ENCODE measurements at places on chromosomes 12 and 14.

GRCh38 chr12:49334681-49335080 lies 2.3 kb downstream of the C1QL4 start:
- no peak for DNase-seq

DNA sequence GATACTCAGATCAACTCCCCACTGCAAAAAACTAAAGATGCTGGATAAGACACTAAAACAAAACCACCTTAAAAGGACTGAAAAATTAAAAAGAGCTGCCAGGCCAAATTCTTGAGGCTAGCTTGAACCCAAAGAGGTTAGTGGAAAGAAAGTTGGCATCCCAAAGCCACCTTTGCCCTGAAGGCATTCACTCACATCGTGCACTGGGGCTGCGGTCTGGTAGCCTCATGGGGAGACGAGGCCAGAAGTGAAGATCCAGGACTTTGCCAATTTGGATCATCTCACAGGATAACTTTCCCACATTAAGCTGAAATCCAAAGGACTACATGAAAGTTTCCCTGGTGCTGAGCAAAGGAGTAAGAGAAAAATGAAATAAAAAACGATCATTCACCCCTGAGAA lies 63.9 kb downstream of the EFCAB11 start:
- no peak for DNase-seq

DNA sequence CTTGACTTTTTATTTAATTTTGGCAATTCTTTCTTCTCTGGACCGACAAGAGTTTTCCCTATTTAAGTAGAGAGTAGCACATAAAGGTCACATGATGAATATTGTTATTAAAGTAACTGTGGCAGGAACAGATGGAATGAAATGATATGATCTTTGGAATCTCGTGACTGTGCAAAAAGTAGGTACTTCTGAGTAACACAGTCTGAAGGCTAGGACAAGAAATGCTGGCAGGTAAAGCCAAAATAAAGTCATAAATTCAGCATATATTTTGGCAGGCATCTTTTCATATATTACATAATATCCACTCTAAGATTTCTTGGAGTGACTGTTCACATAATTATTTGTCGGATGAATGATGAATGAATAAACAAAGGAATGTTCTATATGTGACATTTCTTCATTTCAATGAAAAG lies 121.4 kb downstream of the EFCAB11 start:
- no peak for DNase-seq

DNA sequence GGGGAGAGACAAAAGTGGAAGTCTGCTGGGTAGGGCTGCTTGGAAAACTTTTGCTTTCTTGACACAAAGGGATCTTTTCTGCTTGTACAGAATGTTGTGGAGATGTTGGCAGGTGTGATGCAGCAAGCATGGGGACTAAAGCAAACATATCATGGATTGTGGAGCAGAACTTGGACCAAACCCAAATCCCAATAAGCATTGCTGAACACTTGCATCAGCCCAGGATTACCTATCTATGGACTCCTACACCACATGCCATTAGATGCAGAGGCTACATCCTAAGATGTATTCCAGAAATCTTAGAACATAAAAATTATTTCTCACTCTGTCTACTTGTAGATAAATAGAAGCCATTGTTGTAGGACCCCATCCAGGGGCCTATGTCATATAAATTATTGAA lies 44.7 kb upstream of the RERG start:
- no peak for DNase-seq

DNA sequence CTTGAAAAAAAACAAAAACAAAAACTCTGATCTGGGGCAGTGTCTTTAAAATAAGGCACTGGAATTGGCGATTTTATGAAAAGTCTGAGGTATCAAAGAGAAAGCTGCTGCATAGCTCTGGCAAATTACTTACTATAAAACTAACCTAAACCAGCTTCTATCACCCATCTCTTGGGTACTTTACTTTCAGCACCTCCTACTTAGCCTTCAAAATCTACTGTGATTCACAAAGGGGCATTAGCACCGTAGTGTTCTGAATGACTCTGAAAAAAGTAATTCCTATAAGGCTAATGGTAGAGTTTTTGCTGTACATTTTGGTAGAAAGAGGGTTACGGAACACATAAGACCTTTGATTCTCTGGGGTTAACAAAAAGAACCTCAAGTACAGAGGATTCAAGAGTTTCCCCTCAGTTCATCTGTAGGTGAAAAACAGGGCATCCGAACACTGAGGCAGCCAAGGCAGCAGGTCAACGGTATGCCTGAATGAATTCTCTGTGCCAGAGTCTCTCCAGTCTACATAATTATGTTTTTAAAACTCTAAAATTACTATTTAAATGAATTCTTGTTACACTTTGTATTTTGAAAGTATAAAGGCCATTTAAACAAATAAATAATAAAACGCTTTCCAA lies 101.5 kb downstream of the ELK3 start:
- DNase-seq = no peak

GRCh38 chr14:60061371-60061770 lies 30.4 kb upstream of the PCNX4 start:
- DNase-seq = no peak

- no peak for DNase-seq
Measured at GRCh38 chr14:63039866-63040265, 5.4 kb downstream of the KCNH5 start.

DNA sequence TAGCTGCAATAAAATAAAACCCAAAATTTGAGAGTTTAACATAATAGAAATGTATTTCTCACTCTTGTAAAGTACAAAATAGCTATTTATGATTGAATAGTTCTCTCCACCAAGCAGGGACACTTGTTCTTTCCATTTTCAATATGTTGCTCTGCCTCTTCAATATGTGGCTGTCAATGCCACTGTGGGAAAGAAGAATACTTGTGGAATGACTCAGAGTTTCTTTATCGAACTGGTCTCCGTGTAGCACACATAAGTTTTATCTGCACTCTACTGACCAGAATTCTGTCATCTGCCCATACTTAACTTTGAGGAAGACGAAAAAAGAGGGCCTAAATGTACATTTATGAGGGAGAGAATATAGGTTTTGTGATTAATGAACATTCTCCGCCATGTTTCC lies 256.9 kb downstream of the ATXN7L3B start:
- DNase-seq = no peak

DNA sequence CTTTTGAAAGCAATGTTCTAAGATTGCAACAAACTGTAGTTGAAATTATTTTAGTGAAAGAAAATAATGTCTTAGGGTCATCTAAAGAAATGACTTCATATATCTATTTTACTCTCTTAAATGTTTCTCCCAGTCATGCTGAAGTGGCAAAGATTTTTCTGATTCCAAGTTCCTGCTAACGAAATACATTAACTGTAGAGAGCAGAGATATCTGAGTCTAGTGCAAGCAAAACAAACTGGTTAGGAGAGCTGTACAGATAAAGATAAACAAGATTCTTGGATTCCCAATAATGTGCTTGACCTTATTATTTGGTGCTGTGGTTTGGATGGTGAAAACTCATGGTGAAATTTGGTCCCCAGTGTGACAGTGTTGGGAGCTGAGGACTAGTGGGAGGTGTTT lies 199.9 kb upstream of the PWP1 start:
- no peak for DNase-seq

DNA sequence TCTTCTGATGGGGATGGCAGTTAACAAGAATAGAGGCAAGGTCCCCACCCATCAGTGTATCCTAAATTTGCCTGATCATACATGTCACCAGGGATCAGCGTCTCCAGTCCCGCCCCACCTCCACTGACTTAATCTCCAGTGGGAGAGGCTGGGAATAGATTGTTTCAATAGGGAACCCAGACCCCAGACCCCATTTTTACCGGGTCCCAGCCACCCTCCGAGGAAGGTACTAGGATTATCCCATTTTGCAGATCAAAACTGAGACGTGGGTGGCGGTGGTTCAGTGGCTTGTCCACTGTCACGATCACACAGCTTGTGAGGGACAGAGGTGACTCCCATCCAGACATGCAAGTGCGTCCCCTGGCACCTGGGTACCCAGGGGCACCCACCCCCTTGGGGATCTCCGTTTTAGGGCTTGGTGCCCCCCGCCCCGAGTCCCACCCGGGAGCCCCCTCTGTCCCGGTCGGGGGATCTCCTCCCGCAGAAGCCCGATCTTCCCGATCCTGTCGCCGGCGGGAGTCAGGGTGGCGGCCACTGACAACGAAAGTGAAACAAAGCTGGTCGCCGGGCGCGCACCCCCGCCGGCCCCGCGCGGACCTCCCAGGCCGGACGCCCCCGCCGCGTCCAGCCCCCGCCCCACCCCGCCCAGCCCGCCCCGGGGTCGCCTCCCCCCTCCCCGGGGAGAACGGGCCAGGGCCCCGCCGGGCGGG lies 523 bp downstream of the WSB2 start:
- peak; percentile 13 for DNase-seq

- DNase-seq = no peak
Measured at GRCh38 chr14:104109731-104110361, 24.3 kb downstream of the ASPG start.

- no peak for DNase-seq
Measured at GRCh38 chr12:100189636-100190394, 10.8 kb upstream of the ACTR6 start.

GRCh38 chr12:13454991-13455777 lies 258.7 kb downstream of the EMP1 start:
- DNase-seq = no peak

GRCh38 chr14:100256339-100256895 lies 17.5 kb downstream of the YY1 start:
- no peak for DNase-seq

DNA sequence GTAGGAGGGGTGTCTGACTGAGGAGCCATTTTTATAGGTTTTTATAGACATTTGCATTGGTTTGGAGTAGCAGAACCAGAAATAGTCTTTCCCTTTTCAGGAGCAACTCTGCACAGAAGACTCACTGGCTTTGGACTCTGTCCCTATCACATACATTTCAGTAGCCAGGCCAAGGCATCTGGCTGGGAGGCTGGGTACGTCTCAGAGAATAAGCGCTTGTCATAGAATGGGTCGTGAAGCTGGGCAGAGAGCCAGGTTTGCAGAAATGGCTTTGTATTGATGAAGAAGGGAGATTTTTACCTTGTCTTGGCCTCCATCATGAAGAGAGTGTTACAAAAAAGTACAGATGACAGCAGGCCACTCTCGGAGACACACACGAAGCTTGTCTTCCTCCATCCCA lies 98.6 kb downstream of the CACNA1C start:
- no peak for DNase-seq

GRCh38 chr14:27305441-27305945 lies 707.7 kb upstream of the NOVA1 start:
- no peak for DNase-seq

GRCh38 chr12:1807087-1807860 lies 13.1 kb upstream of the LRTM2 start:
- no peak for DNase-seq

DNA sequence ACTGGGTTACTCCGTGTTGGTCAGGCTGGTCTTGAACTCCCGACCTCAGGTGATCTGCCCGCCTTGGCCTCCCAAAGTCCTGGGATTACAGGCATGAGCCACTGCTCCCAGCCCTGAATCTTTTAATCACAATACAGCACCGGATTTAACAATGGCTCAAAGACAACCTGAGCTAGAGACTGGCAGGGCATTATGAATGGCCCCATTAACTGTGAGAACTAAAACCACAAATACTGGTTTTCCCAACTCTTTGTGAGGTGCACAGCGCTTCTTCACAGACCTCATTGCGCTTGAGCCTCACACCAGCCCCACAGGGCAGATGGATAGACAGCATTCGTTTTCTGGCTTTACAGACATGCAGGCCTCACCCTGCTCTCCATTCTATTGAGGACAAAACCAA lies 107.0 kb upstream of the FKBP4 start:
- no peak for DNase-seq

GRCh38 chr14:79831195-79831892 lies 380.0 kb downstream of the DIO2 start:
- DNase-seq = no peak

- DNase-seq = no peak
Measured at GRCh38 chr14:72023128-72024042, 91.2 kb downstream of the RGS6 start.

DNA sequence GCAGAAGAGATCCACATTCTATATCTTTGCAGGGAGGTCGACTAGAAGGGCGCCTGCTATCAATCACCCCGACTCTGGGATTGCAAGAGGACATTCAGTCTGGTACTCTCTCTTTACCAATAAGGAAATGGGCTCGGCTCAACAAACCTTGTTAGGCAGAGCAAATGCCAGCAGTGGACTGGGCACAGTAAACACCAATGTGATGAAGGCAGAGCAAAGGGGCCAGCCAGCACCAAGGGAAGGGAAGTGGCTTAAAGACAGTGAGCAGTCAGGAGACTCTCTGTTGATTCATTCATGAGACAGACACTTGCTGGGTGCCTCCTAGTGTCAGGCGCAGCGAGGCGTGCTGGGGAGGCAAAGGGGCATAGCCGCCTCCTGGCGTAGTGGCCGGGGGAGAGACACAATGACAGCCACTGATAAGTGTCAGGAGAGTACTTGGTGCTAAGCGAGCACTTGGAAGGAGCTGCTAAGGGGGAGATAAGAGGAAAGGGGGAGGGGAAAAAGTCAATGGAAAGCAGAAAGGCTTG lies 34.1 kb downstream of the TMCC3 start:
- DNase-seq = no peak

GRCh38 chr14:65833267-65833880 lies 420.8 kb downstream of the FUT8 start:
- no peak for DNase-seq

DNA sequence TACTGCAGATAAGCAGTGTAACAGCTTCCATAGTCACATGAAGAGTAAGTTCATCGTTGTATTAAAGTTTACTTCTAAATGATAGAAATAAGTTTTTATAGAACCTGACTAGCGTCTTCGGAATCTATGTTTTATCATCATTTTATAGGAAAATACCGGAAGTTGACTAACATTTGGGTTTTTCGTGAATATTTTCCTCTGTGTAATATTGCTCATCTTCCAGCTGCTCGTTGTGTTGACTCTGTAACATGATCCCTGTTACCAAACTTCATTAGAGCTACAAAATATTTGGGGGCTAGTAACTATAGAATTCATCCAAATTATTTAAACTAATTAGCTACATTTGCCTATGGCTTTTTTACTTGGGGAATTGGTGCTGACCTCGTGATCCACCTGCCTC lies 37.2 kb downstream of the DDX51 start:
- no peak for DNase-seq

GRCh38 chr12:15446807-15447206 lies 124.5 kb downstream of the PTPRO start:
- no peak for DNase-seq

- DNase-seq = no peak
Measured at GRCh38 chr12:58433959-58434358, 486.3 kb downstream of the LRIG3 start.

DNA sequence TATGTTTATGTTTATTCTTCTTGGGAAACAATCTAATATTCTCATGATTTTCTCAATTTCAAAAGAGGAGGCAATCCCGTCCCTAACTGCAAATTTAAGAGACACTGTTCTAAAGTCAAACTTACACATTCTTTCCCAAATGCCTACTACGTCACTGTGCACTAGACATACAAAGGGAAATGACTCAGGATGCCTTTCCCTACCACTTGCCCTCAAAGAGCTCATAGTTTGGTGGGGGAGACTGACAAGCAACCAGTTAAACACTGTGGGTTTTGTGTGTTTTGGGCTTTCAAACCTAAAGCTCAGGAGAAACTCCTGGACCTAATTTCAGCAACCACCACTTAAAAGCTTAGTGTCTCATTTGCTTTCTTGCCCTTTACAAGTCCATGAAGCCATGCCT lies 58.4 kb downstream of the ATP2B1 start:
- no peak for DNase-seq

Data from T-helper 9 cell (primary cell).